A172 (cell line): ENCODE measurements at places on chromosomes 1 and 21. TPM values are rescaled to one million over a fixed set of nuclear protein-coding genes. Genes with fewer than 3 reads are reported as not detected.

- DNase-seq, result no peak
These were observed 3.3 kb downstream of the SLX9 start for GRCh38 chr21:44943005-44943685.

MASP2 gene
- total RNA-seq, result 0.43 TPM in 1 of 2 replicates, not detected in the other

DNA sequence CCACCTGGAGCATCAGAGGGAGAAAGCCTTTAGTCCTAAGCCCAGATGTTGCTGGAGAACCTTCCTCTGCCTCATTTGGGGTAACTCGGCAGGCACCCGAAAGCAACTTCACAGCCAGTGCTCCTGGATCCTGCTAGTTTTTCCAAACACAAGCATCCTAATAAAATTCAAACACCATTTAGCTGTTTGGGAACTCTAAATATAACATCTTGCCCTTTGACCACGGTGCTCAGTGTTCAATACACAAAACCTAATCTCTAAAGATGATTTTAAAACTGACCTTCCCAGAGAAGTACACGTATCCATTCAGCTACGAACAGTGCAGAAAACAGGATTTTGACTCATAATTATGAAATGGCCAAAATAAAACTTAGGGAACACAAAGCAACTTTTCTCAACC, 40.3 kb downstream of the PROX1 start:
- DNase-seq, result no peak

- DNase-seq, result no peak
These were observed 57.9 kb upstream of the ADORA3 start for GRCh38 chr1:111561328-111561727.

HSF2BP gene
- 8.8 and 9.1 TPM in 2 replicates for total RNA-seq
